Memory B cell (primary cell): ENCODE measurements at places on chromosomes 4 and X.

DNA sequence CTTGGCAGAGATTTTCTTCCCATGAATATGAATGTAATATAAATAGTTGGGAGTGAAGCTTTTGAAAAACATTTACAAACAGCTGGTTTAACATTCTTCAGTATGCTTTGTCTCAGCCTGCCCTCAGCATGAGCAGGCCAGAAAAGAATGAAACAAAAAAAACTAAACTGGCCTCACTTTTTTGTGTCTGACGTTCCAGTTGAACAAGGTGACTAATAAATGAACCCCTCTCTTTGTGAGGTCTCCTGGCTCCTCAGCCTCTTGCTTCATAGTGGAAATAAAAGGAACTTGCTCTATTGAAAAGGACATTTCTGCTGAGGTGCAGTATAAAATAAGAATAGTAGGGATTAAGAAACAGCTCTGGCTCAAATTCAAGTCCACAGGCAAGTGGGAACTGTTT lies 9.4 kb downstream of the CHST7 start:
- no peak for DNase-seq

GRCh38 chr4:169120624-169121023 lies 110.6 kb upstream of the CBR4 start:
- no peak for DNase-seq

DNA sequence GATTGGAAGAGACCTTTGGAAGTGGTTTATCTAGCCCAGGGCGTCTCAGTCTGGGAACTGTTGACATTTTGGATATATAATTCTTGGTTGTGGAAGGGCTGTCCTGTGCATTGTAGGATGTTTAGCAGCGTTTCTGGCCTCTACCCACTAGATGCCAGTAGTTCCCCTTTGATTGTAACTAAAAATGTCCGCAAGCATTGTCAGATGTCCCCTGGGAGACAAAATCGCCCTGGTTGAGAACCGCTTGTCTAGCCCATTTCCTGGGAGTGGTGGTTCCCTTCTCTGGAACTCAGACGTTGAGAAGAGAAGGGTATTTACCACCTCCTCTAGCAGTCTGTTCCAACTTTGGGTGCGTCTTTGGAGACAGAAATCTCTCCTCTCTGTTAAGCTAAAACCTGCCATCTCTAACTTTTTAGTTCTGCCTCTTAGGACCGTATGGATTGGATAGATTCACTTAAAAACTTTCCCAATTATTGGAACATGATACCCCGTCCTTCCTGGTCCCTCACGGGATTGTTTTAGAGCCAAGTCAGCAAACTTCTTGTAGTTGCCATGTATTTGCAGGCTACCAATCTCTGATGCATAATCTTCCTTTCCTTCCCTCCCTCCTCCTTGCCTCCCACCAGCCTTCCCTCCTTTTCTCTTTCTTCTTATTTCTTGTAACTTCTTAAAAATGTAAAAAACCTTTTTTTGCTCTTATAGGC lies 13.9 kb downstream of the TMEM165 start:
- peak; percentile 57 for DNase-seq

DNA sequence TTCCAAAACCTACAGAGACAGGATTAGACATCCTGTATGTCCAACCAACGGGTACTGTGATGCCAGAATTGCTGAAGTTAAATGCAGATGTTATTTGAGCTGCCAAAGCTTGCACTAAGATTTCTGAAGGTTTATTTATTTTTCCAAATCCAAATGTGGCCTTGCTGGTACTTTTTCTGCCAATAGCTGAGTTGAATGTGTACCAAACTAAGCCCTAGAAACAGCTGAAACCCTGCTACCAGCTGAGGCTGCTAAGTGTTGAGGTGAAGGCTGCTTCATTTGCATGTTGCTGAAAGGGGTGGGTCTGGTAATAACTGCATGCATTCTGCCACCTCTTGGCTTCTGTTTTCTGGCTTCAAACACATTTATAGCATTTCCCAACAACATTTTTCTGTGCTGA lies 366.5 kb downstream of the FAT4 start:
- no peak for DNase-seq

- no peak for DNase-seq
Observed at GRCh38 chr4:52244848-52245247, 193.7 kb downstream of the SPATA18 start.

- DNase-seq: no peak
Observed at GRCh38 chr4:123166023-123166422, 230.6 kb upstream of the SPRY1 start.
